Right ventricle myocardium superior (tissue), 1 donor: ENCODE measurements at places on chromosomes 12 and 14.

GRCh38 chr14:54169254-54169924 is 212.8 kb upstream of the BMP4 start:
- DNase-seq: no peak

GRCh38 chr12:52436000-52436827 is 2.0 kb upstream of the KRT75 start:
- no peak for DNase-seq

DNA sequence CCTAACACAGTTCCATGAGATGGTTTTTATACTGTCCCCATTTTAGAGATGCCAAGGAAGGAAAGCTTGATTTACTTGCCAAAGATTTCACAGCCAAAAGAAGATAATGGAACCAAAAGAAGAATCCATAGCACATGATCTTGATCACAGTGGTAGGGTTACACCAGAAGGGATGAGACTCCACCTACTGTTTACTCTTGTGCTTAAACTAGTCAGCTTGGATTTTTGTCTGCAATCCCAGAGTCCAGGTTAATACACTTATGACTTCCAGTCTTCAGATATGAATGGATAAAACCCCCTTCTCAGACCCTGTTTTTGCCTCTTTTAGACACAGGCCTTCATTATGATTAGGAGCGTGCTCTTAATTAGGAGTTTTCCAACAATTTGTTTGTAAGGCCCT is 454.2 kb downstream of the AEBP2 start:
- no peak for DNase-seq

- no peak for DNase-seq
Measured at GRCh38 chr14:55341781-55342180, 69.8 kb downstream of the ATG14 start.

- no peak for DNase-seq
Measured at GRCh38 chr12:67086116-67086515, 183.0 kb upstream of the CAND1 start.
